ENCODE measurements at places on chromosomes 6 and 20.

GRCh38 chr20:62566771-62567170 is 75.5 kb upstream of the SLCO4A1 start:
- no peak for DNase-seq

DNA sequence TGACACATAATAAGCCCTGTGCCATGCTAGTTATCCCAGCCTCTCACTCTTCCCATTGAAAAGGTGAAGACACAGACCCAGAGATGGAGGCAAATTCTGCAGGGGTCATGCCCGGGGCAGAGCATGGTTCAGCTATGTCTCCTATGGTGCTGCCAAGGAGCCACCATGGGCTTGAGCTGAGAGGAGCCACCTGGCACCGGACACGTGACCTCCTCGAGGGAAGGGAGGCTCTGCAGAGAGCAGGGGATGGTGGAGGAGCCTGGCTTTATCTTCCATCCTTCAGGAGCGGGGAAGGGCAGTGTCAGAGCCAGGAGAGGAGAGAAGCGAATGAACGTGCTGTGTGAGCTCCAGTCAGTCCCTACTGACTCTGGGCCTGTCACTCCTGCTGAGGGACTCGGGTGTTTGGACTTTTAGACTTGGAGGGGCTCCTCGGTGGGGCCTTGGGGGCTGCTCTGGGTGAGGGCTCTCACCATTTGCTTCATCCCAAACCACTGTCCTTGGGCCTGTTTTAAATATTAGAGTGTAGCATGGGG is 11.1 kb upstream of the CCN5 start:
- no peak for DNase-seq

DNA sequence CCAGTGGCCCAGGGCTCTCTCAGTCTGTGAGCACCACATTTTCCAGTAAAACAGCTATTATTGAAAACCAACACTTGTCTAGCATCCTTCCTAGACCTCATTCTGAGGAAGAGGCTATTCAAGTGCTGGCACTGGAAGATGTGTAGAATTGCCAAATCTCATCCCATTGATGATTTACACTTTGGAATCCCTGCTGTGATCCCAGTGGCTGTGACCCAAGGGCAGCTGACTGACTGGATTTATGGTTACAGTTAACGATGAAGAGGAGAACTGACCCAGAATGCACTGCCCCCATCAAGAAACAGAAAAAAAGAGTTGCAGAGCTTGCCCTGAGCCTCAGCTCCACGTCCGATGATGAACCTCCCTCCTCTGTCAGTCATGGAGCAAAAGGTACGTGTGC is 2.4 kb downstream of the CMTR1 start:
- no peak for DNase-seq

GRCh38 chr6:20873425-20874190 is 339.4 kb downstream of the CDKAL1 start:
- no peak for DNase-seq

DNA sequence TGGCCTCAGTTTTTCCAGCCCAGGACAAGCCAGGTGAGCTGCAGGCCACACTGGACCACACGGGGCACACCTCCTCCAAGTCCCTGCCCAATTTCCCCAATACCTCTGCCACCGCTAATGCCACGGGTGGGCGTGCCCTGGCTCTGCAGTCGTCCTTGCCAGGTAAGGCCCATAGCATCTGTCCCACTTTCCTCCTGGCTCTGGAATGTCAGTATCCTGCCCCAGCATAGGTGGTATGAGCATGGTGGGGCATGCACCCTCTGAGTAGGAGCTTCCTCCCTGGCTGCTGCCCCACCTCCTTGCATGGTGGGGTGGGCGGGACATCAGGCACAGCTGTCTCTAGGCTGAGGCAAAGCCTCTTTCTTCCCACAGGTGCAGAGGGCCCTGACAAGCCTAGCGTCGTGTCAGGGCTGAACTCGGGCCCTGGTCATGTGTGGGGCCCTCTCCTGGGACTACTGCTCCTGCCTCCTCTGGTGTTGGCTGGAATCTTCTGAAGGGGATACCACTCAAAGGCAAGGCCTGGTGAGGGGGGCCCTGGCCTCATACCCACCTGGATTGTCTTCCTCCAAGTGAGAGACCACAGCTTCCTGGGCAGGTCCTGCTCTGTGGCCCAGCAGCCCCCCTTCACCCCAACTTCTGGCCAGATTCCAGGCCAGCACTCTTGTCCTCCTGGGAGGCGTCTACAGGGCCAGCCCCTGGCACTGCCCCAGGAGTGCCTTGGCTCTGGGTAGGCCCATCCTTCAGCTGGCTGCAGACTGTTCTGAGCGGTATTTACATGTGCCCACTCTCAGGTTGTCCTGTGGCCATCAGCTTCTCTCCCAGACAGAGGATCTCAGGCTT is 9.1 kb downstream of the PI16 start:
- peak; percentile 23 for DNase-seq

DNA sequence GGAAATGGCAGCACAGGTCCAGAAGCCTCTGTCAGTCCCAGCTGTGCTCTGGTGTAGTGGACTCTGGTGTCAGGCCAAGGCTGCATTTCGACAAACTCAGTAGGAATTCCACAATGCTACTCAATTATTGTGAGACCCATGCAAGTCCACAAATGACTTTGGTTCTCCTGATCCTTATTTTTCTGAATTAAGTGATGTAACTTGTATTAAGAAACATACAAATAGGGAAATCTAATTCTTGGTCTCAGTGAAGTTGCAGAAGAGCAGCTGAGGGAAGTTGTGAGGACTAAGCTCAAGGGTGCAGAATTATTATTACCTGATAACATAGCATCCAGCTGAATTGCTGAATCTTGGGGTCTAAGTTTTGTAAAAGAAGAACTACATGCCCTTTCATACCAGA is 116.8 kb downstream of the MAFB start:
- no peak for DNase-seq

- no peak for DNase-seq
Observed at GRCh38 chr6:122790028-122790422, 967 bp downstream of the SMPDL3A start.

- DNase-seq, result no peak
Observed at GRCh38 chr6:14053811-14054210, 63.8 kb upstream of the CD83 start.

DNA sequence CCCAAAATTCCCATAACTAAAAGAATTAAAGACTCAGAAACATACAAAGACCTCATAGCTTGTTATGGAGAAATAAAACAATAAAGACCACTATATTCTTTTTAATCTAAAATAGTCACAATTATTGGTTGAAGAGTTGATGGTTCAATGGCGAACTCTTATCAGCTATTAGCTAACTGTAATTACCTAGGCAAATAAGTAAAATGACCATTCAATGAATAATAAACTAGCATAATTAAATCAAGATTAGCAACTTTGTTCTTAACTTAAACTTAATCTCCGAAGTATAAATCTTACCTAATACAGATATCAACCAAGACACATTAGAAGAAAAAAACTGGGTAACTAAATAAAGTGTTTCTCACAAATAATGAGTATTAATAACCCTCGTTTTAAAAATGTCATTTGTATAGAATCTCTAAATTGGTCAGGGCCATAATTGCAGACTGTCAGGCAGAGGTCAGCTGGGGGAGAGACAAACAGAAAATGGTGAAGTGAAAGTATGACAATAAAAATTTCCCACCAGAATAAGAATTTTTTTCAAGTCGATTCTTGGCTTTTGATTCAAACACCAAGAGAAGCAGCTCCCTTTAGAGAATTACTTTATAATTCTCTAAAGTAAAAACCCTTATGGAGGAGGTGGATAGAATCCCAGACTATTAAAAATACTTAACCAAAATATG is 1.7 kb downstream of the FKBP5 start:
- DNase-seq, result no peak
